ENCODE measurements at places on chromosomes 7 and 10.

DNA sequence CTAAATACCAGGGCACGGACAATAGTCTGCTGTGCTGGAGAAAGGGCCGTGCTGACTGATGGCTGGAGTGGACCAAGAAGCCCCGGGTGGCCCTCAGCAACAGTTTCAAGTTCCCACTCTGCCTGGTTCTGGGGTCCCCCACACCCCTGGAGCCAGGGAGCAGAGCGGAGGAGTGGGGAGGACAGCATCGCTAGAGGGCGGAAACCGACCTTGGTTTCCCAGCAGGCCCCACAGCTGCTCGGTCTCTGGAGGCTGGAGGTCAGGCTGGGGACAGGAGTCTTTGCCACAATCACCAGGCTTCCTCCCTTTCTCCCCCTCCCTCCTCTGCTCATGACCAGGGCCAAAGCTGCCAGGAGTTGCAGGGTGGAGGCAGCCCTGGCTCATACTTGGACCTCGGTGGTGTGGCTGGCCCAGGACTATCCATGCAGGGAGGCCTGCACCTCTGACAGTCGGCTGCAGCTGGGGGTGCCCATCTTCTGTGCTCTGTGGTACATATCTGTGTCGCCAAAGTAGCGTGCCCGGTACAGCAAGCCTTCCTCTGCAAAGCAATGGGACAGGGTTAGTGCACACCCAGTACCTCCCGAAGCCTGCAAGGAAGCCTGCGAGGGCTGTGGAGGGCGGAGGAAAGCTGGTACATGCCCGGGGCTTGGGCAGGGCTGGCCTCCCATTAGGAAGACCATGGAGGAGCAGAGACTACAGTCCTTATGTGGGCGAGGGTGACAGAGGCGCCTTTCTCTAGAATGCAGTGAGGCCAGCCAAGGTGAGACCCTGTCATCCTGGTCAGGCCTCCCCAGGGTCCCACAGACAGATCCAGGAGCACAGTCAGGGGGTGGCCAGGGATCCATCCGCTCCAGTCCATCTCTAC, 19.1 kb downstream of the DNAJB12 start:
- DNase-seq: no peak

DNA sequence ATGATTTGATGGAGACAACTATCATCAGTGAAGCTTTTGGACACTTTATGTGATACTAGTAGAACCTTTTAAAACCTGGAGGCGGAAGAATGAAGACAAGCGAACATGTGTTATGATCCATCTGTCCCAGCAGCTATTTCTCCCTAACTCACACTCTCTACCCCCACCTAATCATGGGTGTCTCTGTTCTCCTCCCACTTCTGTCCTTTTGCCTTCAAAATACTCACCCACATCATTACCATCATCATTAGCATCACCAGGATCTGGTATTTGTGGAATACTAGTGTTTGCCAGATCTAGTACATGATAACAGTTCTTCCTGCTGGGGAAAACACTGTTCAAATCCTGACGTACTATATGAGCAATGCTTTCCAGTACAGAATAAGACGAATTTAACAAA, 287.7 kb downstream of the DOCK4 start:
- no peak for DNase-seq

DNA sequence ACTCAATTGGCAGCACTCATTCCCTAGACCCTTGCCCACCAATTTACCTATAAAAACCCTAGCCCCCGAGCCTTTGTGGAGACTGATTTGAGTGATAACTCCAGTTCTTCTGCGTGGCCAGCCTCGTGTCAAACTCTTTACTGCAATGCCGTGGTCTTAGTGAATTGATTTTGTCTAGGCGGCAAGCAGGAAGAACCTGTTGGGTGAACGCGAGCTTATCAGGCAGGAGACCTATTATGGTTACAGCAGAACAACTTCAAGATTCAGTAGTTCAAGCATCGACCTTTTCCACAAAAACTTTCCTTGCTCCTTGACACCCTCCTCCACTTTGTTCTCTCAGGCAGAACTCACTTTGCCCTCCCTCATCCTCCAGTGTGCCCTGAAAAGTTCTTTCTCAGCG, 12.2 kb downstream of the SSMEM1 start:
- DNase-seq: no peak

- DNase-seq: no peak
Observed at GRCh38 chr7:7201578-7202374, 19.4 kb downstream of the C1GALT1 start.

GRCh38 chr10:43681220-43681619, 32.5 kb upstream of the ZNF32 start:
- no peak for DNase-seq

DNA sequence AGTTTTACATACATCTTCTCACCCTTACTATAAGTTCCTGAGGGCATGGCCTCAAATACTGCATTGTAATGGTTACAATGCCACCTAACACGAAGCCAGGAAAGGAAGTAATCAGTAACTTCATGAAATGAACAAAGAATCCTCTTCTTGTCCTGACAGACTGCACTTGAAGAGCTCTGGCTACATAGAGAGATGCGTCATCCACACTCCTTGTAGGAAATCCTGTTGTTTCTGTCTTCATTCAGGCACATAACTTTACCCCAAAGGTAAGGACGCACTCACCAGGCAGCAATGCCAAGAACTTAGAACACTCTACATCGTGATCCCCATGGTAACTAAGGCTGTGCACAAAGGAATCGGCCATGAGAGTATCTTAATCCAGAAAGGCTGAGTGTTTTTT, 80.3 kb upstream of the ARID5B start:
- no peak for DNase-seq

DNA sequence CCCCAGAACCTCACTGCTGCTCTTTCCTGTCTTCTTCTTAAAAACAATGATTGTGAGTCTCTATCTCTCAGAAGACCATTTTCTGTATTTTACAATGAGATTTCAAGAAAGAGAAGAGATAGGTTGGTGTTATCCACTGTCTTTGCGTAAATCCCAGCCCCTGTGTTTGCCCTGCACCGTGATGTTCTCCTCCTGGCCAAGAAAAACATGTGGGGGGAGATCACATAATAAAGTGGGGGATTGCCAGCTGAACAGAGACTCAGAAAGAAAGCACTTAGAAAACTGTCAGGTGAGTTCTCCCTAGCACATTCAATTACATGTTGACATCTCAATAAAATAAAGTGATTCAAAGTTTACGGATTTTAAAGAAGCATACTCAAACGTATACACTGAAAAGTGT, 105.0 kb upstream of the PITRM1 start:
- no peak for DNase-seq

DNA sequence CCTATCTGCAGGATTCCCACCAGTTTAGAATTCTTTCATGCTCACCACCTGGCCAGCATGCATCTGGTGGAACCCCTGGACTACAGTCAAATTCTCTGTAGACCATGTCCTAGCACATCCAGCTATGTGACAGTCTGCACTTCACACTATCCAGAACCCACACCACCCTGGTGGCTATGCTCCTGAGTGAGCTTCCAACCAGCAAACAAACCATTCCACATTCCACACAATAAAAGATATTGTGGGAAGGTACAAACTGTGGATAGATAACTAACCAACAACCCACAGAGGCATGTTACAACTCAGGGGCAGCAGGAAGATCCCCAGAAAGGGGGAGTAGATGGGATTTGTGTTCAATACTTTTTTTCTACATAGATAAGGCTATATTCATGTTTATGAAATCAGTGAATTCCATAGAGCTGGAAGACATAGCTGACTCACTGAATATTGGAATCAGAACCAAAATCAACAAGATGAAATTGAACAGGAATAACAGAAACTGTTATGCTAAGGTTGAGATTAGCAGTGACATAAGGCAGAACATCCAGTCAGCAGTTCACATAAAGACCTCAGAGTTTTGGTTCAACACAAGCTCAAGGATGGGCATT, 72.5 kb downstream of the LRRC17 start:
- DNase-seq: no peak

- no peak for DNase-seq
Observed at GRCh38 chr7:131075406-131075805, 252.3 kb upstream of the MKLN1 start.

DNA sequence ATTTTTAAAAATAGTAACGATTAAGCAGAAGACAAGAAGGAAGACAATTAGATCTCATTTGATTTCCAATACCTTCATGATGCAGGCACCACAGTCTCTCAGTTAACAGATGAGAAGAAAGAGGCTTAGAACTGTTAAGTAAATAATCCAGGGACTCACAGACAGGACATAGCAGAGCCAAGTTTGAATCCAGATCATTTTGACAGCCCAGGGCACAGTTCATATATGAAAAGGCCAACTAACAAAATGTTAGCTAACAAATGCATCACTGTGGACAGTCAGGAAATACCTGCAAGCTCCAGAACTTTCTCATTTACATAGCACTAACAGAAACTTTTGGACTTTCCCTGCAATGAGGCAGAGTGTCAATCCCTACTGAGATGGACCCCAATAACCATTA, 4.2 kb upstream of the NPSR1 start:
- DNase-seq: no peak

- no peak for DNase-seq
Observed at GRCh38 chr7:20596653-20597052, 18.8 kb upstream of the ABCB5 start.

DNA sequence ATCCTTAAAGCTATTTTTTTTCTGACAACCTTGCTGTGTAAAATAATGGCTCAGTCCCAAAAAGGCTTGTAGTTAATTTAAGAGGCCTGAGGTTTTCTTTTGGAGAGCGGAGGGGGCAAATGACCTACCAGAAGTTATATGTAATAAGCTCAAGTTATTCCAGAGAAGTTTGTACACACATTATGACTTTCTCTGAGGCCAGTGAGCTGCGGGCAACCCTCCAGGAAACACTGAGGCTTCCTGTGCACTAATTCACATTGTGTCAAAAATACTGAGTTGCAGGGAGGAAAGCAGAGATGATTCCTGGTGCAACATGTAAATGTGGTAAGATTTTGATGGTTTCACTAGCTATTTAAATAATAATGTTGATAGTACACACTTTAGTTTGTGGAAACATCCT, 188.6 kb downstream of the DIP2C start:
- no peak for DNase-seq

DNA sequence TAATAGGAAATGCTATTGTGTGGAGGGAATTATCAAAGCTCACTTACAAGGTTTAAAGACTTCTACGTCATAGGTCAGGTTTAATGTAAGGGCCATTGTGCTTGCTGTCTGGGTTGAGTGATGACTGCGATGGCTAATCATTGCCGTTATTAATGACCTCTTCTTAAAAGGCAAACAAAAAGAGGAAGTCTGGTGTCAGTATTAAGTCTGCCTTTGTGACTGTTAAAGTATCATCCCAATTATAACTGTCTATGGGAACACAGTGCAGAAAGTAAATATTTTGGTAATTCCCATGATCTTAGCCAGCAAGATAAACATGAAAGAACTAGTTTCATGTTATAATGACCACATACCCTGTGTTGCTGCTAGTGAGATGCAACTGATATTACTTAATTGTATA, 382.4 kb downstream of the BBS9 start:
- no peak for DNase-seq

DNA sequence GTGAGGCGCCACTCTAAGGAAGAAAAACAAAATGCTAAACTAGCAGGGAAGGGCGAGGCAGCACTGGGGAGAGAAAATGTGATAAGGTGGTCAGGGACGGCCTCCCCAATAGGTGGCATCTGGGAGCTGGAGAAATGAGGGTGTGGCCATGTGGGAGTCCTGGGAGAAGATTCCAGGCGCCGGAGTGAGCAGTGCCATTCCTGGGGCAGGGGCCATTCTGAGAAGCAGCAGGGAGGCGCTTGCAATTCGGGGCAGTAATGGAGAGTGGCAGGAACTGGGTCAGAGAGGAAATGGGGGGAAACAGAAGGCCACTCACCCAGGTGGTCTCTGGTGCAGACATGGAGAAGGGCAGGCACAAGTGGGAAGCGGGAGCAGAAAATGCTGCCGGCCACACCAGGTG, 61.8 kb upstream of the LRRC18 start:
- no peak for DNase-seq

GRCh38 chr7:40634118-40634517, 499.3 kb downstream of the SUGCT start:
- DNase-seq: no peak

- no peak for DNase-seq
Observed at GRCh38 chr7:23275912-23276311, 23.2 kb upstream of the MALSU1 start.

DNA sequence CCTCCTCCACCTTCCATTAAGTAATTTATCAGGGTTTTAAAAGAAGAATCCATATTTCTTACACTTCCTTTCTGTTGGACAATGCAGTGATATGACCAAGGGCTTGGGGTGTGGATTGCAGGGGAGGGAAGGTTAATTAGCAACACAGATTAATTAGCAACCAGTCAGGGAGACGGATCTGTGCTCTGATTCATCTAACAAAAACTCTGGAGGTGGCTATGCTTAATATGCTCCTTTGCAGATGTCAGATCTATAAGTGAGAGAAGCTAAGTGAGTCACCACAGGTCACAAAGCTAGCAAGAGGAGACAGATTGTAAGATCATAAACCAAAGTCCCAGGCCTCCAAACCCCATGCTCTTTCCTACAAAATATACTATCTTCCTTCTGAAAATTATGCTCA, 178.8 kb upstream of the ITGB1 start:
- no peak for DNase-seq

GRCh38 chr7:65927489-65928448, 54.2 kb downstream of the GUSB start:
- no peak for DNase-seq

DNA sequence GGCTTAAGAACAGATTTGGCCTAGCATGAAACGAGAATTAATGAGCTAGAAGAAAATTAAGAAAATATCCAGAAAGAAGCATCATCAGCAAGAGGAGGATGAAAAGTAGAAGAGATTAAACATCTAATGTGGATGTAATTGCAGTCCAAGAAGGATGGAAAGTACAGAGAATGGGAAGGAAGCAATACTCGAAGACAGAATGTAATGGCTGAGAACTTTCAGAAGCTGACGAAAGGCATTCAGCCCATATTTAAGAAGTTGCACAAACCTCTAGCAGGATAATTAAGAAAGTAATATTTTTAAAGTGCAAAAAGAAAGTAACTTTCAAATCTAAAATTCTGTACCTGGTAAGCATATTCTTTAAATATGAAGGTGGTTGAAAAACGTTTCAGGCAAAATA, 60.7 kb downstream of the TRIM24 start:
- no peak for DNase-seq

- no peak for DNase-seq
Observed at GRCh38 chr10:71597821-71598498, 121.6 kb downstream of the C10orf105 start.

- no peak for DNase-seq
Observed at GRCh38 chr10:55368467-55368866, 567.4 kb upstream of the PCDH15 start.

DNA sequence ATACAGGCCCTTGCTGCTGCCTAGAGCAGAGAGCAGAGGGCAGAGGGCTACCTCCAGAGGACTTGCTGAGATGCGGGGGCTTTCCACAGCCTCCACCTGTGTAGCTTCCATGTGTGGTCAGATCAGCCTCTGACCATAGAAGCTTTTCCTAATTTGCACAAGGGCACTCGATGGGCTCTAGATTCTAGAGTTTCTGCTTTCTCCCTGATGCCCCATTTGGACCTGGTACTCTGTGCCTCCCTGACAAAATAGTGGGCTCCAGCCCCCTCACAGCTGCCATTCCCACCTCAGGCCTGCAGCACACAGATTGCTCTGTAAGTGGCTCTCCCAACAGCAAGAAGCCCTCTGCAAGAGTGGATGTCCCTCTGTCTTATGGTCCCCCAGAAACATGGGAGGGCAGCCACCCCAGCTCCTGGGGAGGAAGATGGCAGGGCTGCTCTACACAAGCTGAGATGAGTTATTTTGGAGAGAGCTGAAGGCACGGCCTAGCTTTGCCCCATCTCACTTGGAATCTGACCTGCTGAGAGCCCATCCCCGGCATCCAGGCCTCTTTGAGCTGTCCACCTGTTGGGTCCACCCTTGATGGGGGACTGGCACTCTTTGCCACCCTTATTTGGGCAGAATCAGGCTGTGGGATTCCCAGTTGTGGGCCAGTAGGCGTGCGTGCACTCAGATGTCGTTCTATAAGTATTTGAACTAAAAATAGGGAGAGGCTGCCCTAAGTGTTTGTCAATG, 16.7 kb downstream of the TMEM273 start:
- no peak for DNase-seq

Data from HAP-1 (cell line).